Activated CD4-positive, alpha-beta T cell treated with anti-CD3 and anti-CD28 coated beads, Interleukin-2, amount 10 ng/mL, durations not matched to agents 7 days and 5 days (primary cell): ENCODE measurements at places on chromosomes 4 and X. TPM values are rescaled to one million over a fixed set of nuclear protein-coding genes. Genes with fewer than 3 reads are reported as not detected.

- no peak for DNase-seq
Measured at GRCh38 chrX:148593987-148594386, 93.6 kb downstream of the AFF2 start.

DNA sequence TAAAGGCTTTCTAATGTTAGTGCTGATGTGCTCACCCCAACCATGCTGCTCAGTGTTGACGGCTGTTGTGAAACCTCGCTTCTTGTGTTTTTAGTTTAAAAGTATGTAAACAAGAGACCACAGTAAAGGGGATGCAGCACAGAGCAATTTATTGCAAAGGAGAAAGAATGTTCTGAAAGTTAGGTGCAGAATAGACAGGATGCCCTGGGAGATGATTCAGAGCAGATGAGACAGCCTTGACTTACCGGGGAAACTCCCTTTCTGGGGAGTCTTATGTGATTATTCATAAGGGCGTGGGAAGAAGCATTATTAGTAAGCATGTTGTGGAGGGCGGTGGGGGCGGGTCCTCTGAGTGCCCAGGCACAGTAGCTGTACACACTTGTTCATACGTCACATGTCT lies 47.7 kb downstream of the EVC start:
- DNase-seq, result no peak

- DNase-seq, result peak; percentile 30
Measured at GRCh38 chrX:16484338-16484737, 165.6 kb upstream of the S100G start.

CFP gene
- total RNA-seq, result 45.1 TPM

DNA sequence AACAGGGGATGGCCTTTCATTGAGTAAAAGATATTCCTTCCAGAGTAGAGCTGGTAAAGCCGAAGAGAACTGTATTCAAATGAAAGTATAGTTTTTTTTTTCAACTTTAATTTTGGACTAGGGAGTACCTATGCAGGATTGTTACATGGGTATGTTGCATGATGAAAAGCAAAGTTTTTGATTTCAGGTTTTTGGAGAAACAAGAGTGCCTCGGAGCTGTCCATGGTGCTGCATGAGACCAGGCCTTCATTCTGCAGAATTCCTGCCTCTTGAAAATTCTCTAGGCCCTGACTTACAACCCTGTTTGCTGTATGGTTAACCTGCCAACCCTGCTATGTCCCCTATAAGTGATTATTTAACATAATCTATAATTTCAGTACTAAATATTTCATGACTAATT lies 1065.7 kb upstream of the FTHL17 start:
- DNase-seq, result no peak

GRCh38 chr4:147640331-147640730 lies 23.1 kb downstream of the TMEM184C start:
- no peak for DNase-seq

- DNase-seq, result no peak
Measured at GRCh38 chr4:156901871-156902270, 69.7 kb downstream of the PDGFC start.

IRS4 gene
- not detected for total RNA-seq

- no peak for DNase-seq
Measured at GRCh38 chr4:41744572-41745291, 3.8 kb downstream of the PHOX2B start.

GRCh38 chr4:30605616-30606190 lies 114.5 kb upstream of the PCDH7 start:
- DNase-seq, result no peak

- DNase-seq, result no peak
Measured at GRCh38 chr4:142366769-142367181, 479.3 kb downstream of the INPP4B start.

GRCh38 chr4:87116231-87116630 lies 104.2 kb downstream of the KLHL8 start:
- no peak for DNase-seq

- no peak for DNase-seq
Measured at GRCh38 chr4:161792991-161793390, 370.8 kb downstream of the FSTL5 start.

DNA sequence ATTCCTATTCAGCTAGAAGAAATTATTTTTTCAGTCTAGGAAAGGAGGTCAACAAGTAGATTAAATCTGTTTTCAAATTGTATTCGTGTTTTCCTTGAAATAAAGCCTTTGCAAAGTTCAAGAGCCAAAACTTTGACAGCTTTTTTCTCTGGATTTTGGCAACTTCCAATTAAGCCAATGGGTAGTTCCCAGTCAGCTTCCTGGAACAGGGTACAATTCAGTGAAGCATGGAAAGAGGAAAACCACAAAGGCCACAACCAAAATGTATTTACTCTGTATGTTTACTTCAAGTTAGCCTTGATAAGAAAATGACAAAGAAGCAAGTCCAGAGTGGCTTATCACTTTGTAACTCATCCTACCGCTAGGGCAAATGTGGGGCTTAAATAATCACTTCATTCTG lies 188.6 kb downstream of the COMMD8 start:
- DNase-seq, result no peak

LRAT gene
- total RNA-seq, result not detected

GRCh38 chr4:1746265-1746691 lies 25.0 kb downstream of the TACC3 start:
- peak; percentile 77 for DNase-seq

ELK1 gene
- 61.1 TPM for total RNA-seq

- no peak for DNase-seq
Measured at GRCh38 chr4:41207291-41207831, 7.0 kb downstream of the APBB2 start.

- DNase-seq, result peak; percentile 59
Measured at GRCh38 chrX:110407910-110408545, 49.4 kb downstream of the RTL9 start.

SHISA3 gene
- total RNA-seq, result 0.42 TPM

- DNase-seq, result peak; percentile 77
Measured at GRCh38 chr4:142126890-142127497, 490.6 kb downstream of the IL15 start.

GRCh38 chrX:122187069-122187713 lies 996.9 kb upstream of the GRIA3 start:
- no peak for DNase-seq

NKAP gene
- total RNA-seq, result 8.4 TPM

DNA sequence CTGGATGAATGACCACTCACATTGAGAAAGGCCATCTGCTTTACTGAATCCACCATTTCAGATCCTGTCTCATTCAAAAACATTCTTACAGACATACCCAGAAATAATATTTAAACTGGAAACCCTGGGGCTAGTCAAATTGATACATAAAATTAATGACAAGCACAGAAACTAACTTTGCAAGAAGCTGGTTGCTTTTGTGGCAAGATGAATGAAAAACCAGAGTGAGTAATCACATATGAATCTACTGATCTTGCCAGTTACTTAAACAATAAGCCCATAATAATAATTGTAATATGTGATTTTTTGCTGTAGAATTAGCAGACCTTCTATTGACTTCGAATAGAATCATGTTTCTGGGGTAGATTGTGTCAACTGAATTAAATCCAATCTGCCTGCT lies 235.1 kb downstream of the PPARGC1A start:
- DNase-seq, result no peak

- DNase-seq, result no peak
Measured at GRCh38 chr4:2847302-2847871, 3.7 kb downstream of the ADD1 start.

- DNase-seq, result no peak
Measured at GRCh38 chrX:16985286-16985685, 38.8 kb downstream of the REPS2 start.

PPBP gene
- not detected for total RNA-seq

DNA sequence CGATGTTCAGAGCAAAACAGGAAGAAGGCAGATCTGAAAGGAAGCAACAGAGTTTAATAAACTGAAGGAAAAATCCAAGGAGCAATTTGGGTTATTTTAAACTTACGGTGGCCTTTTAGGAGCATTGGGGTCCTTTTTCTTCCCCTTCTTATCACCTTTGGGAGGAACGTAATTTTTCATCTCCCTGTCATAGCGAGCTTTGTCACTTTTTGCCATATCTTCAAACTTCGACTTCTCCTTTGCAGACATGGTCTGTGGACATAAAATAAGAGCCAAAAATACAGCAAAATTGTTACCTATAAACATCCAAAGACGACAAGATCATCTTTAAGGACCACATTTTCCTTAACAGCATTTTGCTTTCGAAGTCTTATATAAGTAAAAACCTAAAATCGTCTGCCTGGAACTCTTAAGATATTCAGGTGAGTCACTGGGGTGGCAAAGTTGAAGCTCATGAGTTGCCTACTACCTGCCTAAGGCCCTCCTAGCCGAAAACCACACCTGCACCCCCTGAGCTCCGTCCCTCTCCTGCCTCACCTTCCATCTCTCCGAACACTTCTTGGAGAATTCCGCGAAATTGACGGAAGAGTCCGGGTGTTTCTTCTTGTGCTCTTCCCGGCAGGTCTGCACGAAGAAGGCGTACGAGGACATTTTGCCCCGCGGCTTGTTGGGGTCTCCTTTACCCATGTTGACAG lies 1.0 kb downstream of the HMGB2 start:
- DNase-seq, result no peak

DNA sequence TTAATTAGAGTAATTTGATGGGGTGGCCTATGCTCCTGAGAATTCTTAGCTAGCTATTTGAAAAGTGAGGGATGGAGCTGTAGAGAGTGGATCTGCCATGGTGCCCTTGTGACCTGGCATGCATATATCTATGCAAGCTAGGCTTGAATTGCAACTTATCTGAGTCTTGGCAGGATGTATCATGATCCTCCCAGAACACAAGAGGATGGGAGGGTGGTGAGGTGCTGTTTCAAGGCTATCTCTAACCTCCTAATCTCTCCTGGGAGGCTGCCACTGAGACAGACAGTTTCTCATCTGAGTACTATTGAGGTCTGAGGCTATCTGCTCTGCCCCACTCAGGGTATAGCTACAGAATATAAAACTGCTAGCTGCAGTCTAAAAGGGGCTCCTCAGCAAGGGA lies 56.6 kb downstream of the BRCC3 start:
- DNase-seq, result no peak

DNA sequence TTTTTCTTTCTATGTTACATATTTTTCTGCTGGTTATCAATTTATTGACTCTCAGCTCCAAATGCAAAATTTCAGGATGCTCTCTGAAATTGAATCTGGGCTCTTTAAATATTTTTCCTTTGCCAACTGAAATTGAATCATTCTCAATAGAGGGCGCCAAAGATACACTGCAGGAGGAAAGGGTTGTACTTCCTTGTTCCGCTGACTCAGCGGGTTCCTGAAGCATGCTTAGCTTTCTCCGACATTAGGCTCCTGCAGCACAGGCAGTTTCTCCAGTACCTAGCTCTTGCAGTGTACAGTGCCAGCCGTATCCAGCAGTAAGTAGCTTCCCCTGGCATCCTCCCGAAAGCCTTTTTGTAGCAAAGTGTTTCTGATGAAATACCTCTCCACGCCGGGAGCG lies 28.8 kb upstream of the CFAP47 start:
- peak; percentile 8 for DNase-seq

DNA sequence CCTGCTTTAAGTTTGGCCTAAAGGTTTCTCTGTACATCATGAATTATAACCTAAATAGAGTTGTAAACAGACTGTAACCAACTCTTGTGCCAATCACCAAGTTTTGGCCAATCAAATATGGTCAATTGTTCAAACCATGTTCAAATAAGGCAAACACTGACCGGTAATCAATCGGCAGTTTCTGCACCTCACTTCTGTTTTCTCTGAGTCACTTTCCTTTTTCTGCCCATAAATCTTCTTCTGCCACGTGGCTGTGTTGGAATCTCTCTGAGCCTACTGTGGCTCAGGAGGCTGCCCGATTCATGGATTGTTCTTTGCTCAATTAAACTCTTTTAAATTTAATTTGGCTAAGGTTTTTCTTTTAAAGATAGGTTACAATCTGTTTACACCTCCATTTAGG lies 16.5 kb upstream of the ENPP6 start:
- no peak for DNase-seq

MAGEA10 gene
- not detected for total RNA-seq

- no peak for DNase-seq
Measured at GRCh38 chrX:24920769-24921168, 95.0 kb downstream of the ARX start.

DNA sequence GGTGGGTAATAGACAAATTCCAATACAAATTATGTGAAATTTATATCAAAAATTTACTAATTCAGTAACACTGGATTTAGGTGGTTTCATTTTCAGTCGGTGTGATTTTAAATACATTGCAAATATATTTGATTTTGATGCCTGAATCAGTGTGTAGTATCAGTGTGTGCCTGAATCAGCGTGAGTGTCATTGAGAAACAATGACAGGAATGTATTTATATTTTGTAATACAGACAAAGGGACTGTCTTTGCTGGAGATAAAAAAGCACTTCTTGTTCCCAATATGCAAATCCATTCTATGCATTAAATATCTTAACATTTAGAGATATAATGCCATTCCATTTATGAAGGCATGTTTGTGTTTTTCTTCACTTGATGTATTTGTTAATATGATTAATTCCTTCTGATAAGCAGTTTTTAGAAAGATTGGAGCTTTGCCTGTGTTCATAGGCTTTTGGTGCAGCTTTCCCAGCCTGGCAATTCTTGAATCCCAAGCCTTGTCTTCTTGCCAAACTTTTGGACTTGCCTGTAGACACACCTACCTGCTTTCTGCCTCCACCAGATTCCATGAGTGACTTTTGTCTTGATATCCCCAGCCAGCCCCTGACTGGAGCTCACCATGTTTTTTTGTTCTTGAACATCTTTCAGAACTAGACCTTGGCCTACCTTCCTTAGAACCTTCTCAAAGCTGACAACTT lies 243.8 kb downstream of the ADGRL3 start:
- DNase-seq, result no peak
